Stimulated activated CD8-positive, alpha-beta memory T cell treated with anti-CD3 and anti-CD28 coated beads, Interleukin-4, amount 100 ng/mL, for 1 hour (primary cell): ENCODE measurements at places on chromosomes 6 and 20.

DNA sequence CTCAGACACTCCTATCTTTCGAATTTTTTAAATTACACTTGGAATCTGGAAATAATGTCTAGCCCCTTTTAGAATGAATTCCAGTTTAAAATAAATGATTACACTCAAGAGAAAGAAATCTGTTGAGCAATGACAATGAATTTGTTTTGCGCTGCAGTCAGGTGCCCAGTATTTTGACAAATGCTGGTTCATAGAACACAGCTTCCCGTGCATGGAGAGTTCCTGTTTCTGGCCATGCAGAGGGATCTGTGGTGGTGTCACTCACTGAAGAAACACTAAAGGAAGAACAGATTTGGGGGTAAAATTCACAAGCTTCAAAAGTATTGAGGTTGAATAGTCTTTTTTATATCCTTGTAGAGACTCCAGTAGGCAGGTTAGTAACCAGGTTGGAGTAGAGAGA, 113.4 kb upstream of the CEP85L start:
- DNase-seq, result no peak

GRCh38 chr6:125748406-125749172, 843 bp upstream of the HEY2 start:
- no peak for DNase-seq

DNA sequence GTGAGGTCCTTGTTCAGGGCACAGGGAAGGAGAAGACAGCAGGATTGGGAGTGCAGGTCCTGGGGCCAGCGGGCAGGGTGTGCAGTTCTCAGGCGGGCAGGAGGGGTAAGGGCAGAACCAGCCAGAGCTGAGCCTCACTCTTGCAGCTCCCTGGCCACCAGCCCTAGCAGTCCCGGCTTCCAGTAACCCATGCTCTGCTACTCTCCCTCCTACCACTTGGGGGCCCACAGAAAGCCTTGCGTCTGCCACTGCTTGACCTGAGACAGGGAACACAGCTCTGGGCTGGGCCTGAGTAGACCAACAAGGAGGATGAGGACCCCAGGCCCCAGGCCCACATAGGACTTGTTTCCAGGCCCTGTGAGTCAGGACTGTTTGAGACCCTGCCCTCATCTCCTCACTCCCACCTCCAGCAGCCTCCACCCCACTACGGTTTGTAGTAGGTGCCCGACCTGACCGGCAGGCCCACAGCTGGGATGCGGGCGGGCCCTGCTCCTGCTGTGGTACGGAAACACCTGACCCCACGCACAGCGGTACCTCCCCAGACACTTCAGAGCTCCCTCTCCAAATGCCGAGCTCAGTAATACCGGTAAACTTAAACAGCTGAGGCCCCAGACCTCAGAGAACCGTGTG, 39.2 kb downstream of the KCNK5 start:
- DNase-seq, result no peak

- no peak for DNase-seq
Observed at GRCh38 chr6:34519971-34520644, 36.0 kb downstream of the SPDEF start.

GRCh38 chr6:20717743-20718142, 183.5 kb downstream of the CDKAL1 start:
- no peak for DNase-seq

GRCh38 chr20:19866070-19866469, 108.0 kb downstream of the RIN2 start:
- DNase-seq, result no peak

GRCh38 chr6:39471954-39472659, 149.6 kb upstream of the KCNK16 start:
- no peak for DNase-seq

- no peak for DNase-seq
Observed at GRCh38 chr20:19404826-19405225, 192.4 kb downstream of the SLC24A3 start.

DNA sequence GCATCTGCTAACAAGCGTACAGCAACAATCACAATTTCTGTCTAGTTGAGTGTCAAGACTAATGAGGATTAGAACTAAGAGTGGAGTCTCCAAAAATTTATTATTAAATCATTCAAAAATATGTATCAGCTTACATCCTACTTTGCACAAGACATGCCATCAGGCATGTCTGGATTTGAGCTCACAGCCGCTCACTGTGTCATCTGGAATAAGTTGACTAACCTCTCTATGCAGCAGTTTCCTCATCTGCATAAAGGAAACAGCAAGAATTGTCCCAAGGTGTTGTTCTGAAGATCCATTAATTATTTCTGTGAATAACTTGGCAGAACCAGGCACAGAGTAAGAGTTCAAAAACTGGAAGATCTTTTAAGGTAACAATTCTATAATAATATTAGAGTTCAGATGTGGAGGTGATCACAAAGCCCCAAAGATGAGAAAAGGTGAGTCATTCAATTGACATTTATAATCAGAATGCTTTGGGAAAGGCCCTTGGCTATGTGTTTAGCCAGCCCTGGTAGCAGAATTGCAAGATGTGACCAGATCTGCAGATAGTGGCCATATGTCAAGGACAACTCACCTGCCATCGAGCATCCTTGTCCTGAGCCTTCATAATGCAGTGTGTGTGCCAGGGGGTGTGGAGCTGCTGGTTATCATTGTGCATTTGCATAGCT, 264.0 kb downstream of the FOXA2 start:
- DNase-seq, result no peak

GRCh38 chr6:46284475-46284874, 113.7 kb upstream of the ENPP5 start:
- DNase-seq, result no peak

GRCh38 chr6:127937747-127938146, 36.9 kb upstream of the THEMIS start:
- no peak for DNase-seq

DNA sequence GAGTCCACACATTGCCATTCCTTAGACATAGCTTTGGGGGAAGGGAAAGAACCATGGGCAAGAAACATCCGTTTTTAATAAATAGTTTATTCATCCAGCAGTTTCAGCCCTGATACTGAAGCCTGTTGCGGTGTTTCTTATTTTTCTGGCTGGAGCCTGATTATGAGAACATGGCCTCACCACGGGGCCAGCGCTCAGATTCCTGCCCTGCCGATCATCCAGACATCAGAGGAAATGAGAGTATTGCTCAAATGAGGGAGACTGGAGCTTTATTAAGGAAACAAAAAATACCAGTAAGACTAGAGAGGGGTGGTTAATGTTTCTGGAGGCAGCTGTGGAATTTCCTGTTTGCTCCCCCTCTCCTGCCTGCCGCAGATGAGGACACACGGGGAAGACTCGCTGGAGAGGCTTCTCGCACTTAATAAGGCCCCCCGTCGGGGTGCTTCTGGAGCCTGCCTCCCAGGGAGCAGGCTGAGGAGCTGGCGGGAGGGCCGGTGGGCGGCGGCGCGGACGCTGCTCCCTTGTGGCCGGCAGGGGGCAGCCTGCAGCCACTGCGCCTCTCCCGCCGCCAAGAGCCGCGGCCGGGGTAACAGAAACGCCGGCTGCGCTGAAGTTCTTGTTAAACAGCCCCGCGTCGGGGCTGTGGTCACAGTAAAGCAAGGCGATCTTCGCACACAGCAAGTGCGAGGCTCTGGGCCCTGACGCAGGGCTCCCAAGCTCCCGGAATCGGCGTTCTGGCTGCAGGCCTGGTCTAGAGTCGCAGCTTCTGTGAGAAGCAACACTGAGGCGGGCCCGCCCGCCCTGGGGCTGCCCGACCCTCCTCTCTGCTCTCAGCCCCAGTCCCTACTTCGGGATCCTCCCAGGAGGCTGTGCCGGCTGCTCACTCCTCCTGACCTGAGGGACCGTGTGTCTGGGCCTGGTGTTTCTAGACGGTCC, 17.5 kb downstream of the LEMD2 start:
- peak; percentile 38 for DNase-seq

DNA sequence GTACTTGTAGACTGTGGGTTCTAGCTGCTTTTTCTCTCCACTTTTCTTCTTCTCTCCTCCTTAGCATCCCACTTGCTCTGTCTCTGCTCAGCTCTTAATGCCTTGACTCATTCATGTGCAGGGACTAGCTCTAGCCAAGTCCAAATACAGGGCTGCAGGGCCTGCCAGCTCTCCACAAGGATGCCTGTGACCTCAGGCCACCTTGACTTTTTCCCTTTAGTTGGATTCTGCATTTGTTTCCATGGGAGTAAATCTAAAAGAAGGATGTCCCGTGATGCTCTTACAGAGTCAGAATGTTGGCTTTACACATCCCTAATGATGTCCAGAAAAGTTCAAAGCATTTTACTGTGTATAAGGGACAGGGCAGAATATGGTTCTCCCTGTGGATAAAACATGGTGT, 101.8 kb upstream of the PREP start:
- no peak for DNase-seq

GRCh38 chr6:82013561-82014530, 233.7 kb downstream of the IBTK start:
- no peak for DNase-seq

- DNase-seq, result no peak
Observed at GRCh38 chr6:40558102-40558501, 29.1 kb downstream of the LRFN2 start.

- no peak for DNase-seq
Observed at GRCh38 chr20:32510120-32510600, 75.0 kb downstream of the NOL4L start.

- DNase-seq, result no peak
Observed at GRCh38 chr6:151379933-151380847, 11.2 kb downstream of the ZBTB2 start.

DNA sequence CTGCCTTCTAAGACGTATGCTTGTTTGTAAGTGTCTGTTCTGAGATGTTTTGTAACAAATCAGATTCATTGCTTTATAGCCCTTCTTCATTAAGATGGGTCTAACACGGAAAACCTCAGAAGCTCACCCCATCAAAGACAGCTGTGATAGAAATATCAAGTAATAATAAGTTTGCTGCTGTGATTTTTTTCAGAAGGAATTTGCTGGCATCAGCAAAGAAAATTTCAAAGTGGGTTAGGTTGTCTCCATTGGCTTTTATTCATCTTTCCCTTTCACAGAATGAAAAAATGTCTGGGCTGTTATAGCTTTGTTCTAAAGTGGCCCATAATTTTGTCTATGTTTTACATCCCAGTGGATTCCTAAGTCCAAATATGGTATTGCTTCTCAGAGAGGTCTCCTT, 81.4 kb downstream of the SLX4IP start:
- no peak for DNase-seq

GRCh38 chr6:3745566-3746118, 5.9 kb downstream of the PXDC1 start:
- no peak for DNase-seq

GRCh38 chr6:96809119-96809518, 28.2 kb downstream of the GPR63 start:
- DNase-seq, result no peak

- DNase-seq, result no peak
Observed at GRCh38 chr6:36929152-36929551, 25.4 kb upstream of the PI16 start.

DNA sequence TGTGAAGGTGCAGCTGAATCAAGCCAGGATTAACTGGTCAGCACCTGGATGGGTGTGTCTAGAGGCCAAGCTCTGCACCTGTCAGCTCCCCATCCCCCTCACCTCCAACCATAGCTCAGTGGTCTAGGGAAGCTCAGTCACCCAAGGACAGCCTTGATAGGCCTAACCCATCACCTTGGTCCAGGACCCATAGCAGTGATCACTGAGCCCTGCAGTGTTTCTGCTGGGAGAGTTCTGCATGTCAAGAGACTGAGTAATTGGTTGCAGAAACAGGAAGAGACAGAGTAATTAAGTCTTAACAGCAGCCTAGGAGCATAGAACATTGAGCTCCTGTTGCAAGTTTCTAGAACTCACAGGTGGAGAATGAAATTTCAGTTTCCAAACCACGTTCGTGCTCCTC, 18.7 kb upstream of the RALGAPB start:
- DNase-seq, result no peak

GRCh38 chr6:52697903-52698302, 27.0 kb downstream of the TMEM14A start:
- no peak for DNase-seq

DNA sequence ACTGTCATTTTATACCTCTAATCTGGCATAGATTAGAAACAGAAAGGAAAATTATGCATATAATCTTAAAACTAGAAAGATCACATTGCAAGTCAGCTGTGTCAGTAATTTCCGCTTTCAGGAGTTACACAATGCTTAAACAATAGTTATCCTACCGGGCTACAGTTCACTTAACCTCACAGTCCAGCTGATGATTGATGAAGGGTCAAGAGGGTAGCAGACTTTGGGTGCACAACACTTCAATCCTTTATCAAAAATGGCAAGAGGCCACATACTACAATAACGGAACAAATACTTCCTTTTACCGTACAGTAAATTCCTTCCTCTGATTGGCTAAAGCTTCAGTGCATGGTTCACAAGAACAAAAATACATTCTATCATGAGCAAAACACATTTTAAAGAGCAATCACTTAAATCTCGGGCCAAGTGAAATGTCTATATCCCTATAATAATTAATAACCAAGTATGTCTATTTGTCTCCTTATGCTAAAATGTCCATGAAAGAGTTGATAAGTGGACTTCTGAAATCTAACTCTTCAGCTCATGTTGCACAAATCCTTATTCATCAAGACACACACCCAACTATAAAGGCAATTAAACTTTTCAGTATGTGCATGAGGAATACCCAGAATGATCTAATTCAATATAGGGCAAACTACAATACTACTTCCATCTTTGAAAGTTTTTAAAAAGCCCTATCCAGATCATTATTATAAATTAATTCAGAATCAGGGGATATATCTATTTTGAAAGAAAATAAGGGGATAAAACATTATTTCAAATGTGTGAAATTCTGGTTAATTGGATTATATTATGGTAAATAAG, 76.8 kb downstream of the HIVEP2 start:
- DNase-seq, result no peak

- DNase-seq, result no peak
Observed at GRCh38 chr6:2986722-2987221, 12.9 kb upstream of the NQO2 start.

- DNase-seq, result no peak
Observed at GRCh38 chr6:33581186-33581585, 1.1 kb upstream of the BAK1 start.

- no peak for DNase-seq
Observed at GRCh38 chr6:363909-364308, 27.6 kb upstream of the IRF4 start.

DNA sequence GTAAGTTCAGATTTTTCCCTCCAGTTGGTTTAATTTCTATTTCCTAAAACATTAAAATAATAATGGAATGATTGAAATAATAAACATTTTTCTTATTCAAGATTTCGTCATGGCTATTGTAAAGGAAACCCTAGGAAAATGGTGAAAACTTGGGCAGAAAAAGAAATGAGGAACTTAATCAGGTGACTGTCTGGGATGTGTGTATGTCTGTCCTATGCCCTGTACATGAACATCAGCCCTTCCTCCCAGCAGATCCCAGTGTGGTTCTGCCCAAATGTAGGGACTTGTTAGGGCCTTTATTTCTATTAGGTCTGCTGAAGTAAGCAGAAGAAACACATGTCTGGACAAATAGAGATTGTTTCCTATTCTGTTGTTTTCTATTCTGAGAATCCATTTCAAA, 13.1 kb downstream of the RIOK1 start:
- DNase-seq, result no peak
